ENCODE measurements at places on chromosomes 16 and 17. TPM values are rescaled to one million over a fixed set of nuclear protein-coding genes. Genes with fewer than 3 reads are reported as not detected.

GRCh38 chr16:1651094-1651973, 26.7 kb upstream of the JPT2 start:
- peak; percentile 20 for DNase-seq

DNA sequence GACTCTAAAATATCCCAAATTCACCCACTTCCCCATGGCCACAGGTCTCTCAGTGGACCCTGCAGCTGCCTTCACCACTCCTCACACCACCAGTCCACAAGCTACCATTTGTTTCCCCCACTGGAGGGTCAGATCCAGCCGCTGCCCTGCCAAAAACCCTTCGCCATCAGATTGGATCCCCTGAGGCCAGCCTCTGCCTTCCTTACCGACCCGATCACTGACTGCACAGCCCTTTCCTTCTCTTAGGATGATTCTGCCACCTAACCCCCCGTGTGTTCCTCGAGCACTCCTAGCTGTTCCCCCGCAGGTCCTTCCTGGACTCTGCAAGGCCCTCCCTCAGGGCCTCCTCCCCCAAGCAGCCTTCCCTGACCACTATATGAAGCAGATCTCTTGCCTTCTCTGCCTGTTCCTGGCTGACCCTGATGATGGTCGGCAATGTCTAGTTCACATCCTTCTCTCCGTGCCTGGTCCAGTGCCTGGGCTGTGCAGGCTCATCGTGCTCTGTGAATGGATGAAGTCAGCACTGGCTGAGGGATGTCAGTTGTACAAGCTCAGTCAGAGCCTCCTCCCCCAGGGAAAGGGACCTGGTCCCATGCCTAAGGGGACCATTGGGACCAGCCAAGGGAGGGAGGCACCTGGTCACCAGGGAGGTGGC, 46.0 kb downstream of the CPNE2 start:
- DNase-seq = no peak

The TLCD2 gene
- polyA plus RNA-seq = 2.4 TPM

The ZG16B gene
- not detected for polyA plus RNA-seq
